ENCODE measurements at places on chromosomes 13 and 19.

GRCh38 chr19:7888145-7888825, at the start of gene LRRC8E:
TSS of gene LRRC8E (plus strand) at chr19:7888510. CDS start at chr19:7895604, 7,094 bp downstream.
- DNase-seq: peak; percentile 73

DNA sequence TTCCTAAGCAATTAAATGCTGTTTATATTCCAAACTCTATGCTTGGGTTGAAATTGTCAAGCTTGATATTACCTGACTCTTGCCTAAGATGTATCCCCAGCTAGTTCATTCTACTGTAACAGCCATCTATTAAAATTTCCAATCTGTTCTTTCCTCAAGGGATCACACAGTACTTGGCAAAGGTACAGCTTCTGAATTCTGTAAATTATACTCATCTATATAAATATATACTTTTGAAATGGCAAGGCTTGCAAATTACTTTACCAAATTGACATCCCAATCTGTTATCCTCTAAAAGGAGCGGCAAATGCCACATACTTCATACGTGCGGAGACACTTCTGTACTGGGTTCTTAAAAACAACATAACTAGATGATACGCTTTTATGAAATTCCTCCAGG, 330.2 kb downstream of the DNAJC15 start:
- no peak for DNase-seq

DNA sequence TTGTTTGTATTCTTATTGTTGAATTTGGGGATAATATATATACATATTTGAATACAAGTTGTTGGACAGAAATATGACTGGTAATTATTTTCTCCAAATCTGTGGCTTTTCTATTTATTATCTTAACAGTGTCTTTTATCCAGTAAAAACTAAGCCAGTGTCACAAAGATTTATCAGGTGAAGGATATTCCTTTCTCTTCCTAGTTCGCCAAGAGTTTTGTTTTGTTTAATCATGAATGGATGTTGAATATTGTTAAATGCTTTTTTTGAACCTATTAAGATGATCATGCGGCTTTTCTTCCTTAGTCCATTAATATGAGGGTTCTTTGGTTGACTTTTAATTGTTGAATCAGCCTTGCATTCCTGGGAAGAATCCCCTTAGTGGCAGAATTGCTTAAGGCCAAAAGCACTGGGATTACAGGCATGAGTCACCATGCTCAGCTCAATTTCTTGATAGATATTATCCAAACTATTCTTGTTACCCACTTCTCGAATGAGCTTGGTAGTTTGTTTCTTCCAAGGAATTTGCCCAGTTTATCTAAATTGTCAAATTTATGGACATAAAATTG, 53.3 kb downstream of the TEX26 start:
- peak; percentile 53 for DNase-seq

GRCh38 chr13:59119475-59119874, 1044.3 kb downstream of the DIAPH3 start:
- DNase-seq: no peak
